MG63 (cell line): ENCODE measurements at places on chromosomes 7 and 10. TPM values are rescaled to one million over a fixed set of nuclear protein-coding genes. Genes with fewer than 3 reads are reported as not detected.

DNA sequence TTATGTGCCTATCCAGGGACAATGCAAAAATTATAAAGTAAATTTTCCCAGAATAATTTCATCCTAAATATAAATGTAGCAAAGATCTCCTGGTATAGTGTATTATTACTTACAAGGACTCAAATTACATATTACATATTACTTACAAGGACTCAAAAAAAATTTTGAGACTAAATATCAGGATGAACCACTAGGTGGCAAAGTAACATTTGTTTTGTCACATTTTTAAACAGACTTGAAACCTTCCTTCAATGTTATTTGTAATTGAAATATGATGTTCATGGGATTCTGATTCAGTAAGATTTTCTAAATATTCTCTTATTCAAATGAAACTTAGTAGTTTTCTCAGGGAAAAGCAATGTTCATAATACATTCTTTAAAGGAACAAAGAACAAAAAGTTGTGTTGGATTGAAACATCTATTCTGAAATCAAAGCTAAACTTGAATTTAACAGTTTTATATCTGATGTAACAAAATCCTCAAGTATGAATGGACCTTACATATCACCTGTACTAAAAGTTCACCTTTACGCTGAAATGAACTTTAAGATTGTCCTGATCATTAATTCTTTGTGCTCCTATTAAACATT, 74.3 kb upstream of the GNAI1 start:
- no peak for DNase-seq

EZH2 gene
- 13.8 and 19.4 TPM in 2 replicates for total RNA-seq

MLXIPL gene
- not detected in 2 replicates for total RNA-seq

DNA sequence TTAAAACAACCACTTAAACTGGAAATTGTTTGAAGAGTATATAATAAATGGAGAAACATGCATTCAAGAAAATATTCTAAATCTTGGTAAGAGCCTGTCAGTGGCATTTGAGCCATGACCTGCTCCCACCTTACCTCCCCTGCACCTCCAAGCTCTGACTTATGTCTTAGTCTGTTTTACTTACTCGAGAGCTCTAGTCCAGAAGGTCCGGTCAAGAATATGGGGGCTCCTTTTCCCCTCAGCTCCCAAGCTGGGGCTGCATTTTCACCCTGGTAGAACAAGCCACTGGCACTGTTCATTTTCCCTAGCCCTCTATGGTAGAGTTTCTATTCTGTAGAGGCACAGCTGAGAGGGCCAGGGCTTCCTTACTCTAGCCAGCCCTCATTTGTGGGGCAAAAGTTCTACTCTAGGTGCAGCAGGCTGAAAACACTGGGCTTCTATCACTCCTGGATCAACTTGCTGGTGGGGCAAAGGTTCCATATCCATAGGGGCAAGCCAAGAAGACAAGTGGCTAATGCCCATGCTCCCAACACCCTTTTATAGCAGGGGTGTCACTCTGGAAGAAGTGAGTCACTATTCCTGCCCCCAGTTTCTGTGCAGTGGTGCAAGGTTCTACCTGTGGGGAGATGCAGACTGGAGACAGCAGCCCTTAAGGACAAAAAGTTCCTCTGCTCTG, 40.6 kb downstream of the ZNF438 start:
- no peak for DNase-seq

DNA sequence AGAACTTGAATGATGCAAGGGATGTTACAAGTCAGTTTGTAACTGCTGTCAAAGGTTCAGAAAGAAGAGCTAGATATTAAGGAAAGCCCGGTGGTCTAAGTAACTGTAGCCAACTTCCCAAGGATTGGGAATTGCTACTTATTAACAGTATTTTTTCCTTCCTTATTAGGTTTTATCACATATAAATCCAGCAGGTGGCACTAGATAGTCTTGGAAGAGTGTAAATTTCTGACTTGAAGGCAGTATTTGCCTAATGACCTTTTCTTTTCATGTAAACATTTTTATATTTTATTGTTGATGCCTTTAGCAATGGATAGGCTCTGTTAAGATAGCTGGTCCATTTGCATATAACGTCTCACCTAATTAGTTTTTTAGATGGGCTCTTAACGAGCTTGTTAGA, 51.2 kb downstream of the ANLN start:
- no peak for DNase-seq

DNA sequence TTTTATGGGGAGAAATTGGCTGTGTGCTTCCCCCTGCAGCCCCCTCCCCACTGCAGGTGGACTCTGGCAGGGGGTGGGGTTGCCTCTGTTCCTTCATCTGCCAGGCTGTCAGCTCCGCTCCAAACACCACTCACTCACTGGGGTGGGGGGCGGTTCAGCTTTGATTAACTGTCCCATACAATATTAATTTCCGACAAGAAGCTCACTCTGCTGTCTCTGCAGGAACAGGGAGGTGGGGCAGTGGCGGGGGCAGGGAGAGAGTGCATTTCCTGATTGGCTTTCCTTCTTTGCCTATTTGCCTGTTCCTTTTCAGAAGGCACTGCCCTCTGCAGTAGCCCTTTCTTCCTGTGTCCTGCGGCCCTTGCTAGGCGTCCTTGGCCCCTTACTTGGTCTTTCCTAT, 500.8 kb downstream of the PLXNA4 start:
- no peak for DNase-seq
